Esophagus muscularis mucosa (tissue), 4 donors: ENCODE measurements at places on chromosomes 2 and 18. TPM values are rescaled to one million over a fixed set of nuclear protein-coding genes. Genes with fewer than 3 reads are reported as not detected.

- H3K36me3 ChIP-seq = no peaks in the 10 kb centered on the region
- H3K4me1 ChIP-seq = no peaks in the 10 kb centered on the region
- no peak overlapping the region for H3K4me3 ChIP-seq
- H3K27me3 ChIP-seq = no peaks in the 10 kb centered on the region
- H3K27ac ChIP-seq = no peak overlapping the region
- no peak for DNase-seq
These were observed 49.3 kb downstream of the OLA1 start for GRCh38 chr2:174198846-174199564.

- H3K27ac ChIP-seq = no peak overlapping the region
- DNase-seq = peak; percentile 60
- H3K27me3 ChIP-seq = no peaks in the 10 kb centered on the region
- H3K4me1 ChIP-seq = peaks cover 2% of the 10 kb centered on the region
- H3K36me3 ChIP-seq = no peaks in the 10 kb centered on the region
These were observed 190.4 kb upstream of the STK17B start for GRCh38 chr2:196361606-196362326.

The BUB1 gene
- total RNA-seq = 1.1 TPM

- H3K4me3 ChIP-seq = no peak overlapping the region
- H3K4me1 ChIP-seq = no peaks in the 10 kb centered on the region
- no peak overlapping the region for H3K27ac ChIP-seq
- no peaks in the 10 kb centered on the region for H3K27me3 ChIP-seq
These were observed 864.2 kb upstream of the LRATD1 start for GRCh38 chr2:13768274-13768673.
